ENCODE measurements at places on chromosomes 2 and 18.

DNA sequence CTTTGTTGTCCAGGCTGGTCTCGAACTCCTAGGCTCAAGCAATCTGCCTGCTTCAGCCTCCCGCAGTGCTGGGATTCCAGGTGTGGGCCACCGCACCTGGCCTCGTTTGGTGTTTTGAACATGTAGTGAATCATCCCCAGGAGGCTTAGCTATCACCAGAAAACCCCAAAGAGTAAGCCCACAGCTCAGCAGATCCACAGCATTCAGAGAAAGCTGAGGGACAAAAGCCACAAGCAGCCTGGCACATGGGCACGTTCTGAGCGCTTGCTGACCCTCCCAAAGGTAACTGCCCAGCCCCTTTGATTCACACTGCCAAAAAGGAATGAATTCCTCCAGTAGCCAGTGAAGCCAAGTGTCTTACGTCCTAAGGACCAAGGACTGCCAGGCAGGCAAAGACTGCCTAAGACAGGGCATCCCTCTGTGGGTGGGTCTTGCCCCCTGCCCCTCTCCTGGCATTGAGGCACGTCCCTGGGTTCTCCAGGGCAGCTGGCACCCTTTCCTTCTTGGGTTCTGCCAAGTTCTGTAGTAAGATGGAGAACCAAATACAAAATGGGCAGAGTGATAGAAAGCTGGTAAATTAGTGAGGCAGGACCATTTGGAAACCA, 31.7 kb downstream of the MBP start:
- DNase-seq = no peak

DNA sequence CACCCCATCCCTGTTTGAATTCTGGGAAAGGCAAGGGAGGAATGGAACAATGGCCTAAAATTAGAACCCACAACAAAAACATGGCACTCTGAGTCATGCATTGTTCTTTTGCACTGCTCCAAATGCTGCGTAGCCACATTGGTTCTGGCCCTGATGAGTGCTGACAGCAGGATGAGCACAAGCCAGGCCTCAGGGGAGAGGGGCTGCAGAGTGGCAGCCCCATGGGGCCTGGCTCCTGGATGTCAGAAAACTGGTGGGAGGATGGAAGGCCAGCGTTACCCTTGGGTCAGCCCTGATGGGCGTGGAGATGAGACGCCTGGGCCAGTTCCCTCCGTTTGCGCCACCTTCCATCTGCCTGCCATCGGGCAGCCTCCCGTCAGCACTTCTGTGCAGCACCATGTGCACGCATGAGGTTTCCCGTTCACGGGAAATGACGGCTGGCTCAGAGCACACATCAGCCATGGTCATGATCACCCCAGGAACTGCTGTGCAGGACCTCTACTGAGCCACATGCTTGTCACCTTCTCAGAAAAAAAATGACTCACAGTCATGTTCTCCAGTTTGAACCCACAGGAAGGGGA, 65.6 kb downstream of the CYP26B1 start:
- no peak for DNase-seq

- DNase-seq = no peak
Measured at GRCh38 chr2:120661551-120661950, 74.1 kb upstream of the GLI2 start.

DNA sequence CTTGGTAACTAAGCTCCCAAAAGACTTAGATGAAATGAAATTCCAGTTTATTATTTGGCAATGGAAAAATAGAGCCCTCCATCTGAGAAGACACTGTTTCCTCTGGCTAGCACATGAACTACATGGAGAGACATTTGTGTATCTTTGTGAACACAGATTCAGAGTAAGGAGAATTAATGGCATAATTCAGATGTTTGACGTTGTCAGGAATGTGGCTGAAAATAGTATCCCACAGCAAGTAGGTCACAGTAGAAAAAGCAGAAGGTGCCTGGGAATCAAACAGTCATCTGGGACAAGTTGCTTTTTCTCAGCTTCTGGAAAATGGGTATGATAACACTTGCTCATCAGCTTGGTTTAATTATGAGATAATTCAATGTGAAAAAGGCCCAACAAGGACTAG, 288.6 kb downstream of the PTPRM start:
- DNase-seq = no peak

DNA sequence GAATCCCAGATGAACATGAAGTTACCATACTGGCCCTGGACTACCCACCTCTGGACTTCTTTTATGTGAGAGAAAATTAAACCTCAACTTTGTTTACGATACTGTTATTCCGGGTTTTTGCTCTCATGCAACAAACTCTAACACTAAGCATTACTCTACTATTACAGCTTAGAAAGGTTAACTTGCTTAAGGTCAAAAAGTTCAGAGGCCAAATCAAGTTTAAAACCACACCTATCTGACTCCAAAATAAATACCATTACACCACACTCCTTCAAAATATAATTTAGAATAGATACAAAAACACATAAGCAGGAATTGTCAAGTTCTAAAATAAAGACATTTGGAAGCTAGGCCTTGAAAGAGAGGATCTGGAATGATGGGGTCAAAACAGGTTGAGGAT, 75.0 kb downstream of the DTNB start:
- no peak for DNase-seq

GRCh38 chr2:235191978-235192377, 240.2 kb downstream of the SH3BP4 start:
- DNase-seq = no peak

DNA sequence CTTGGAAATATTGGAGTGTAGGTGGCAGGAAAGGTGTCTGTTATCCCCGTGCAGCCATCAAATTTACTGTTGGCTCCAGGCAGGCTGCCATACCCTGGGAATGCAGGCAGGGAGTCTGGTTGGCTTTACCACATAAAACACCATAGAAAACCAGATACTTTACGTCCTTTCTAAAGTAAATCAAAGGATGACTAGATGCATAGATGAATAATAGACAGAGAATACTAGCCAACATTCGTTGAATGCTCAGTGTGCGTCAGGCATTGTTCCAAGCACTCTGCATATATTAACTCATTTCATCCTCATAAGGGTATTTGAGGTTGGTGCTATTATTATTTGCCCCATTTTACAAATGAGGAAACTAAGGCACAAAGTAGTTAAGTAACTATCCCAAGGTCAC, 65.2 kb downstream of the VSNL1 start:
- DNase-seq = no peak

DNA sequence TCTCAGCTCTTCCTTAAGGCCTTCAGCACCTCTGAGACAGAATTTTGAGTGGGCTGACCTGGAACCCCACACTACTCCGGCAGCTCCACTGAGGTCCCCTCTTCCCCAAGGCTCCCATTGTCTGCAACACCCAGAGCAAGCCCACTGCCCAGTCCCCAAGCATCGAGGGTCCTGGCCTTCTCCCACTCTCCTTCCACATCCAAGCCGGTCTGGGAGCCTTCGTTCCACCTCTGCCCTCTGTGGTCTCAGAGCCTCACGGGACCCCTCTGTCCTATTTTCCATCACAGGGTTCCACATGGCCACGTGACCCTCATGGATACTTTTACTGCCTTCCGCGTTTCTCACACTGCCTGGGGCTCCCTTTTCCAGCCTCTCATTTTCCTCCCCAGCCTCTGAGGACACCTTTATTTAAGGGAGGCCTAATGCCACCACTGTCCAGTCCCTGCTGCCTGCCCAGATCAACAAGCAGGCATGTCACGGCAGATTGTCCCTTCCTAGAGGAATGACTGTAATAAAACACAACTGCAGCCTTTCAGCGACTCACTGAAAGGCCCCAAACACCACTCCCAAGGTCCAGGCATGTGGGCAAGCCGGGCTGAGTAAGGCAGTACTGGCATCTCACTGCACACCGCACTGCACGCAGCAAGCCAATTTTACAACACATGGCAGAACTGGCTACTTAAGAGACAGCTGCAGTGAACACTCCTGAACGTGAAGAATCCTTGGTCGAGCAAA, 7.9 kb upstream of the SALL3 start:
- DNase-seq = no peak

GRCh38 chr2:10285556-10286198, 17.0 kb upstream of the HPCAL1 start:
- DNase-seq = no peak

DNA sequence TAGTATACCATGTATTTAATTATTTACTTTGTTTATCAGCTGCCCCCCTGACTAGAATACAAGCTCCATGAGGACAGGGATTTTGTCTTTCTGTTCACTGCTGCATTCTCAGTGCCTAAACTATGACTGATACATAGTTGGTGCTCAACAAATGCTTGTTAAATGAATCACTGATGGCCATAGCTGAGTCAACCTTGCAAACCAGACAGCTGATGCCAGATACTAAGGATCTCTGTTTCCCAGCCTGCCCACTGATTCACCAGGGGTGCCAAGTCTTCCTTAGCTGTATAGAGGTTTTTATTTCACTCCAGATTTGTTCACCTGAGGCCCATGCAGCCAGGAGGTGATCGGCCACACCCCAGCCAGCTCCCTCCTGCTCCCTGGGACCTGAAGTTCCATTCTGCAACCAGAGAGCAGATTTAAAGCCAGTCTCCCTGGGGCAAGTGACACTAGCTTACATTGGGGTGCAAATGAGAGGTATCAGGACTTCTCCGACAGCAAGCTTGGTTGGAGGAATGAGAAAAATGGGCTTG, 92.2 kb downstream of the C1QL2 start:
- no peak for DNase-seq

GRCh38 chr18:55988537-55988936, 400.5 kb upstream of the TCF4 start:
- DNase-seq = no peak

DNA sequence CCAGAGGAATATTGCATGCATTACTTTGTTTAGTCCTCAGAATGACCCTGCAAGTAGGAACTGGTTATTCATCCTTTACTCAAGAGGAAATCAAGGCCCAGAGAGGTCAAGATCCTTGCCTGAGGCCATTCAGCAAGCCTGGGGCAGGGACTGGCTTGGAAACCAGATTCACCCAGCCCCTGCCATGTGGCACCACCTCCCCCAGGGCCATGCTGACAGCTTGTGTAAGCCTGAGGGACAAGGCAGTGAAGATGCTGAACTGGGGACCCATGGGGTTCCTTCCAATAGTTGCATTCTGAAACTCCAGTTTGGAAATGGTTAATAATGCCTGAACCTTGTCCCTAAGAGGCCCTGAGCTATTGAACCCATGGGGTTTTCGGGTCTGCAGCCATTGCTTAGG, 24.2 kb downstream of the TCF7L1 start:
- no peak for DNase-seq

- no peak for DNase-seq
Measured at GRCh38 chr18:8799001-8799400, 93.6 kb downstream of the MTCL1 start.

GRCh38 chr2:59538398-59538911, 1015.0 kb downstream of the BCL11A start:
- no peak for DNase-seq

DNA sequence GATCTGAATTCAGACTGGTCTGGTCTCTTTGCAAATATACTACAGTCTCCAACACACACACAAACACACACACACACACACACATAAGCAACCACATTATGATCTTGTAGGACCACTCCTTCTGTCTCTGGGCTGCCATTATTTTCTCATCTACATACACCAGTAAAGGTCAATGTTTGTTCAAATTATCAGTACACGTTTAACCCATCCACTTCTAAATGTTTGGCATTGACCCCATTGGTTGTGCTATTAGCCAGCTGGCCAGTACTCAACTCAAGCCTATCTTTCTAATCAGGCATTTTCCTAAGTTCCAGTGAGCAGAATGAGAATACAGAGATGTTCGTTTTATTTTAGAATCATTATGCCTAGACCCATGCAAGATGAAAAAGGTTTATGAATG, 186.4 kb downstream of the CNTNAP5 start:
- no peak for DNase-seq

DNA sequence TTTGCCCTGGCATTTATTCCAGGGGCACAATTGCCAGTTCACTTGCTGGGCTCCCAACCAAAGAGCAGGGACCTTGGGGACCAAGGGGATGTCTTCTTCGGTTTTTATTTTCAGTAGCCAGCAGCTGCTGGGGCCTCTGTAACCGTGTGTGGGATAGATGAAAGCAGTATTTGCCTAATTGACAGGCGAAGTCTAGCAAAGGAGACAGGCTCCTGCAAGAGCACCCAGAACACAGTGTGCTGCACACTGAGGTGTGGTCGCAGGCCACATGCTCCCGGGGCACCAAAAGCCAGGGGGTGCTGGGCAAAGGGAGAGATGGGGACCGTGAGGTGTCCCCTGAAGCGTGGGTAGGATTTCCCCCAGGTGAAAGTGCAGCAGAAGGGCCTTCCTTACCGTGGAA, 5.3 kb downstream of the SAG start:
- no peak for DNase-seq

- DNase-seq = no peak
Measured at GRCh38 chr2:114442510-114442909, at the start of gene DPP10. TSS of gene DPP10 (plus strand) at chr2:114442641.

GRCh38 chr2:232611559-232612218, 21.7 kb upstream of the EFHD1 start:
- peak; percentile 31 for DNase-seq

DNA sequence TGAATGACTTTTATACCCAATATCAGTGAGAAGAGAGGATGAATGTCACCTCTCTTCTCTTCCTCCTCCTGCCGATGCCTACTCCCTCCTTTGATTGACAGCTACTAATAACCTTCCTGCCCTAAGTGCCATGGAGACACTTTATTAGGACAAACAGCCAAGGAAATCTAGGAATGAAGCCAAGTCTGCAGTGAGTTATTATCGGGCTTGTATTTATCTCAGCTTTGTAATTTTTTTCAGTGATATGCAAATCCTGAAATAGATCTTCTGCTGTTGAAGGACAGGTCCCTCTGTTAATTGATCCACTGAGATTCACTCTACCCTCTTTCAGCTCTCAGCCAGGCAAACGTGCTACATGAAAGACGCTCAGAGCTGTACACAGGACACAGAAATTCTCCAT, 686.7 kb downstream of the TMEM182 start:
- DNase-seq = no peak

DNA sequence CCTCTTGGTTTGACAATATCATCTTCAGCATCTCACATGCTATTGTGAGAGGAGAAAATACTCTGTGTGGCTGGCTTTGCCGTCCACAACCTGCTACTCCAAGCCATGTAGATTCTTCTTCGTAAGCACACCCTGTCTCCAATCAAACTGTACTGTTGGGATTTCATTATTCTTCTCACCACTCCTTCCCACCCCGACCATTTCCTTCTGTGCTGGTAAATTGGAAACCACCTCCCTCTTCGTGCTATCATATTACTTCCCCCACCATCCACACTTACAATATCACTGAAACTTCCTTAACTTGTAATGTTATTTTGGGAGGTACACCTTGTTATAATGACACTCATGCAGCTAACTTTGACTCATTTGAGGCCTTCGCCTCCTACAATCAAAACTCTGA, 3.2 kb upstream of the AGXT start:
- no peak for DNase-seq

GRCh38 chr2:171158036-171158789, 2.5 kb downstream of the TLK1 start:
- no peak for DNase-seq

Data from activated CD8-positive, alpha-beta memory T cell treated with anti-CD3 and anti-CD28 coated beads for 4 hours (primary cell).